Left ventricle myocardium inferior (tissue), 1 donor: ENCODE measurements at places on chromosomes 1 and 21.

DNA sequence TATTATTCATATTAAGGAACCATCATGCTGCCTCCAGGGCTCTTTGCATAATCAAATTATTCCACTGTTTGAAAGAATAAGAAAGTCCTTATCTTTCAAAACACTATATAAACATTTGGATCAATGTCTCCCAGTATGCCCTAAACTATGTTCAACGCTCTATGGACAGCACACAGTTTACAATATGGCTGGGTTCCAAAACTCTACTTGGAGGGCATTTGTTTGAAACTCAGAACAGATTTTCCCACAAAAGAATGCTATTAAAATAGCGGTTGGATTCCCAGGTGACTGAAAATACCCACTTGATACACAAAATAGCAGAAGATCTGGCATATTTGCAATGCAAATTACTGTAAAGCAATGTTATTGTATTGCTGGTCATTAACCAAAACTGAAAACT lies 3.2 kb downstream of the HAO2 start:
- DNase-seq = no peak

- DNase-seq = no peak
These were observed 86.9 kb downstream of the PRDM16 start for GRCh38 chr1:3155926-3156220.

DNA sequence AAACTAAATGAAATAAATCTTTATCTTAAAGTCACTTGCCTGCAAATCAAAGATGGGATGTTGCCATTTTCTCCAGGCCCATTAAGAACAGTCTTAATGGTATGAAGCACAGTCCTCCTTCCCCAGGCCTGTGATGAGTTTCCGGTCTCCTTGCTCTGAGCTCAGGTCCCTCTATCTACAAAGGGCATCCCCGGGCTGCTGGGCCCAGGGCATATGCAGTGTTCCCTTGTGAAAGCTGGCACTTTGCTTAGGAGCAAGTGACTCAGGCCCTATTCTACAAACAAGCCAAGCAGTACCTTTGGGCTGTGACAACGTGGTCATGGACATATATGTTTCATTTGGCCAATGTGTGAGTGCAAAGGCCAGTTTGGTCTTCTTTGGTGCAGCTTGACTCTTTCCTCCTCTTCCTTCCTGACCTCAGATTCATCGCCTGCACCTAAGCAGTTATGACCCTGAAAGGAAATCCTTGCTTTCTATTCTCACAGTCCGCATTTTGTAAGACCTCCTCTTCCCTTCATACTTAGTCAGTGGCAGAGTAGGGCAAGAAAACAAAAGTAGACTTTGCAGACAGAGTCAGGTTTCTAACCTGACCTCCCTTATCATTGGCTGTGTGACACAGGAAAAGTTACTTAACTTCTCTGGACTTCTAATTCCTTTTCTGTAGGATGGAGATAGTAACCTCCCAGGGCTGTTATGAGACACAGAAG lies 109.5 kb downstream of the ERG start:
- DNase-seq = no peak

GRCh38 chr1:70948396-70949017 lies 99.1 kb downstream of the PTGER3 start:
- no peak for DNase-seq

DNA sequence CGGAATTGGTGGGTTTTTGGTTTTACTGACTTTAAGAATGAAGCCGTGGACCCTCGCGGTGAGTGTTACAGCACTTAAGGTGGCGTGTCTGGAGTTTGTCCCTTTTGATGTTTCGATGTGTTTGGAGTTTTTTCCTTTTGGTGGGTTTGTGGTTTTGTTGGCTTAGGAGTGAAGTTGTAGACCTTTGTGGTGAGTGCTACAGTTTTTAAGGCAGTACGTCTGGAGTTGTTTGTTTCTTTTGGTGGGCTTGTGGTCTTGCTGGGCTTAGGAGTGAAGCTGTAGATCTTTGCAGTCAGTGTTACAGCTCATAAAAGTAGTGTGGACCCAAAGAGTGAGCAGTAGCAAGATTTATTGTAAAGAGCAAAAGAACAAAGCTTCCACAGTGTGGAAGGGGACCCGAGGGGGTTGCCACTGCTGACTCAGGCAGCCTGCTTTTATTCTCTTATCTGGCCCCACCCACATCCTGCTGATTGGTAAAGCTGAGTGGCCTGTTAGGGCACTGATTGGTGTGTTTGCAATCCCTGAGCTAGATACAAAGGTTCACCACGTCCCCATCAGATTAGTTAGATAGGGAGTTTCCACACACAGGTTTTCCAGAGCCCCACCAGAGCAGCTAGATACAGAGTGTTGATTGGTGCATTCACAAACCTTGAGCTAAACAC lies 20.9 kb downstream of the HENMT1 start:
- no peak for DNase-seq

DNA sequence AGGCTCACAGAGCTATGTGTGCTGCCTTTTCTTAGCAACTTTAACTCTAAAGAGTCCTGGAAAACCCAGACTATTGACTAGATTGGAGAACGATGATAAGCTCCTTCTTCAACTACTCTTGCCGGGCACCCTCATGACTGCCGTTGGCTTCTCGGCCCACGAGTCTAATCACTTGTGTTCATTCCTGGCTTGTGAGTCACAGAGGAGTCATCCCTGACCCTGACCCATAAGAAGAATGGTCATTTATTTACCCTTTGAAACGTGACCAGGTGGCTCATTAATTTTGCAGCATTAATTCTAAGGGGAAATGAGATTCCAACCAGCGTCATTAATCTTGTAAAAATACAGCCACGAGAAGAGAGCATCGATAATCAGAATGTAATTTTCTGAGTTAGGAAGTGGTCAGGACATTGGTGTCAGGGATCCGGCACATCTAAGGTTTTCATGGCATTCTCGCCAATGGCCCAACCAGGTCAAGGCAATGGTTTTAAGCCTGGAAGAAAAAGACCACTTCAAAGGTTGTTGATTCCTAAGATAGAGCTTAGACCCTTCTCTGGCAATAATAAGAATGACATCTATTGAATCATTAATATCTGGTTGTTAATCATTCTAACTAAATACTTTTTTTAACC lies 183.6 kb upstream of the RUNX1 start:
- no peak for DNase-seq

GRCh38 chr1:228216371-228217320 lies 8.8 kb downstream of the OBSCN start:
- DNase-seq = no peak

- DNase-seq = peak; percentile 36
These were observed 62.9 kb downstream of the MDM4 start for GRCh38 chr1:204578867-204579664.

- no peak for DNase-seq
These were observed 12.2 kb upstream of the ACADM start for GRCh38 chr1:75712306-75712705.

DNA sequence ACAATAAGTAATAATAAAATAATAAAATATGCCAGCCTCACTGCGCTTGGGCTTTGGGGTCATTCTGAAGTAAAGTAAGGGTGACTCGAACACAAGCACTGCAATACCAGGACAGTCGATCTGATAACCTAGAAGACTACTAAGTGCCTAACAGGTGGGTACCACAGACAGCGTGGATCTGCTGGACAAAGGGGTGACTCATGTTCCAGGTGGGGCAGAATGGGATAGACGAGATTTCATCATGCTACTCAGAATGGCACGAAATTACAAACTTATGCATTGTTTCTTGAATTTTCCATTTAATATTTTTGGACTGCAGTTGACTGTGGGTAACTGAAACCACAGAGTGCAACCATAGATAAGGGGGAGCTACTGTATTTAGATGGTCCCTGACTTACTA lies 221.1 kb upstream of the GREM2 start:
- DNase-seq = no peak

- no peak for DNase-seq
These were observed 83.3 kb upstream of the PGBD5 start for GRCh38 chr1:230509281-230509977.

DNA sequence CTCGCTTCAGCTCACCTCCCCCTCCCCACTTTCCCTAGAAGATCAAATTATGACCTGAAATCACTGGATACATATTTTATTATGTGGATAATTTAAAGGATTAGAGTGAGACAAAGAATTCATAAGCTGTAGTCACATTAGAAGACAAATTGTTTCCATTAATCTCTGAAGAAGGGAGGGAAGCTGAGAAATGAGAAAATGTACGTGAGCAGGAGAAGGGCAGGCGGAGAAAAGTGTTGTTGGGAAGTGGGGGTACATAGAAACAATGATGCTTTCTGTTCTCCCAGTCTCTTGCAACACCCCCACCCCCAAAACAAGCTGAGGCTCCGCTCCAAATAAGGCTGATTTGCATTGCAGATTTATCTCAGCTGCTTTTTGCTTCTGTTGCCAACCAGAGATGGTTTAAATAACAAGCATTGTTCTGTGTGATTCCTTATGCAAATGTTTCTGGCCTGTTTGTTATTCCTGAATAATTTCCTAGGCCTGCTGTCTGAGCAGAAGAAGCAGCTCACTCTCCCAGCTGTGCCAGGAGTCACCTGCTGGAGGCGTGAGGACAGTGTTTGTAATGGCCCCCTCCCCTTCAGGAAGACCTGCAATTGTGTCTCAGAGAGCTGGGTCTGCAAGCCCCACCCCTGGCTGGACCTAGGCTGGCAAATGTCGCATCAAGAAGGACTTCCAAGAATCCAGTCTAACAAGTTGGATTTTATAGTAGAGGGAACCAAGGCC lies 121.8 kb upstream of the TNR start:
- no peak for DNase-seq

DNA sequence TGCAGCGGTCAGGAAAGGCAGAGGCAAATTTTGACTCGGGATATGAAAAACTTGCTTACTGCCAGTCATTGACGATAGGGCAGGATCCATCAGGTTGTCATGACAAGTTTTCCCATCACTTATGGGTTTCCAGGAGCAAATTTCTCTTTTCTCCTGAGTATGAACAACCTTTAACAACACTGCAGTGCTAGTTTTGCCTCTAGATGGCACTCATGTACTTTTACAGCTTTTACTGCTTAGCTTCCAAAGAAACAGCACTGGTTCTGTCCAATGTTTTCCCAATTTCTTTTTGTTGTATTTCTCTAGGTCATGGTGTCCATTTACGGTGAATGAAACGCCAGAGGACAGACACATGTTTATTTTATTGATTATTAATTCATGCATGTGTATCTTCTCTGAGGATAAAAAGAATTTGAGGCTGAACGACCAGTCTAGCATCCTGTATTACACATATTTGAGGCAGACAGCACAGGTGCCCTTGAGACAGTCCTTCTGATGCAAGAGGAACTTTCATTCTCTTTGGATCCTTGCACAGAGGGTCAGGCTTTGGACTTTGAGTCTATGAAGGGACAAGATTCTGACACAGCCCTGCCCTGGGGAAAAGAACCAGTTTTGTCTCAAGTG lies 112.3 kb upstream of the TRABD2B start:
- DNase-seq = no peak

- no peak for DNase-seq
These were observed 29.6 kb upstream of the PHGDH start for GRCh38 chr1:119682141-119682540.

DNA sequence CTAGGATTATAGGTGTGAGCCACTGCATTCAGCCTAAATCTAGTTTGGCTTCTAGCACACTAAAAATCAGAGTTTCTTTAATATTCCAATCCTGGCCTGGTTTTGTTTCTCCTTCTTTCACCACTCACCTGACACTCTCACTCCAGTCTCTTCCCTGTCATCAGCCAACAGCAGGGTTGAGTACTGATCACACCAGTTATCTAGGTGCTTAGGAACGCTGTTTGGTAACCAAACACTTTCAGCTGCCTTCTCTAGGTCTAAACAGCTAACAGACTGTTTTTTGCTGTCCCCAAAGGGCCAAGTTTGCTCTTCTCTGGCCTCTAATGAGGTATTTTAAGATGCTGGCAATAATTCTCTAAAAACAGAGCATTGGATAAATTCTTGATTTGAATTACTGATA lies 17.7 kb upstream of the FRRS1 start:
- DNase-seq = no peak

- no peak for DNase-seq
These were observed 148.0 kb downstream of the ZZZ3 start for GRCh38 chr1:77534456-77534855.

DNA sequence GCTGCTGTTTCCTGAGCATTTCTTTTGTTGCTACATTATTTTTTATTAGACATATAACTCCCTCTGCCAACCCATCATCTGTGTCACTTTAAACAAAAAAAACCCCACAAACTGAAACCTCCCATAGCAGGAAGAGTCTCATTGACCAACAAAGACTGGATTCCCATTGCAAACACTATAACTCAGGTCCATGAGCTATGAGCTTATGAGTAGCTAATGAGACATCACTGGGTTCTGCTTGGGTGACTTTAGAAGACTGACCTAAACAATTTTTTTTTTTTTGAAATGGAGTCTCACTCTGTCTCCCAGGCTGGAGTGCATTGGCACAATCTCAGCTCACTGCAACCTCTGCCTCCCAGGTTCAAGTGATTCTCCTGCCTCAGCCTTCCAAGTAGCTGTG lies 212.8 kb downstream of the LTN1 start:
- DNase-seq = no peak

DNA sequence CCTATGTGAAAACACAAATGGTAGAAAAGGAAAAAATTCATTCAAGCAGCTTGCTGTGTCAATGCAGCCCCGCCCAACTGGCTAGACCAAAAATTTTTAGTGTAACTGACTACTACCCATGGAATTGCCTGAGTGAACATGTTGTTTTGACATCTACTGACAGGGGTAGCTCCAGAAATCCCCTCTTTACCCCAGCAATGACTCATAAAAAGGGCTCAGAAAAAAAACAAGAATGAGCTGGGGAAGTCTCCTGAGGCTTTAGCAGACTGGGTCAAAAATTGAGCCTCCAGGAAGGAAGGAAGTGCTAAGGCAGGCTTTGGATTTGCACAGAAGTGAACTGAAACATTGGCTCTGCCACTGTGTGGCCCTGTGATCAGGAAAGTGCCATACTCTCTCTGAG lies 24.4 kb upstream of the FGGY start:
- no peak for DNase-seq

GRCh38 chr1:234214129-234214910 lies 158.9 kb upstream of the COA6 start:
- DNase-seq = no peak

- DNase-seq = no peak
These were observed 13.2 kb upstream of the DEGS1 start for GRCh38 chr1:224169718-224170270.

DNA sequence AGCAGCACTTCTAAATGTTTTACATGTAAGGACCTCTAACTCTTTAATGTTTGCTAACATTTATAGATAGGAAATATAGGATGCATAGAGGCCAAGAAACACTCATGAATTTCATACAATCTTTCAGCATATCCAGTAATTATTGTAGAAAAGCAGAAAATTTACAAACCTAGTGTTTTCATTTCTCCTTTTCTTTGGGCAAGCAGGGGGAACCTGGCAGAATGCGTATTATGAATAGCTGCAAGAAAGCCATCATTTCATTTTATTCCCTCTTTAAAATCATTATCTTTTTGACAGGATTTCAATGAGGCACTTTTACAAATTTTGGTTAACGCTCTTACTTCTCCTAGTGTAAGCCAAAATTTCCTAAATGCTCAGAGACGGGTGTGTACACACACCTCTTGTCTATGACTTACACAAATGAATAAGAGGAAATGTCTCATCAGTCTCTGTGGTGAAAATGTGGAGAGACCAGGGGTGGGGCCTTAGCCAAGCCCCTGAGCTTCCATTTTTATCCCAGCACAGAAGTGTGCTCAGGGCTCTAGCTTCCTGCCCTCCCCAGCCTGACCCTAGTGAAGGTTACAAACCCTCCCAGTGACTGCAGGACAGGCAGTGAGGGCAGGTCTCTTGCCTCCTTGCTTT lies 91.6 kb downstream of the LRRC8C start:
- DNase-seq = peak; percentile 35
